ENCODE measurements at places on chromosomes 2 and 18.

- no peak for DNase-seq
Measured at GRCh38 chr2:178829299-178829960, 22.2 kb upstream of the TTN start.

GRCh38 chr2:179129574-179130238 lies 79.8 kb upstream of the CCDC141 start:
- DNase-seq, result peak; percentile 11

DNA sequence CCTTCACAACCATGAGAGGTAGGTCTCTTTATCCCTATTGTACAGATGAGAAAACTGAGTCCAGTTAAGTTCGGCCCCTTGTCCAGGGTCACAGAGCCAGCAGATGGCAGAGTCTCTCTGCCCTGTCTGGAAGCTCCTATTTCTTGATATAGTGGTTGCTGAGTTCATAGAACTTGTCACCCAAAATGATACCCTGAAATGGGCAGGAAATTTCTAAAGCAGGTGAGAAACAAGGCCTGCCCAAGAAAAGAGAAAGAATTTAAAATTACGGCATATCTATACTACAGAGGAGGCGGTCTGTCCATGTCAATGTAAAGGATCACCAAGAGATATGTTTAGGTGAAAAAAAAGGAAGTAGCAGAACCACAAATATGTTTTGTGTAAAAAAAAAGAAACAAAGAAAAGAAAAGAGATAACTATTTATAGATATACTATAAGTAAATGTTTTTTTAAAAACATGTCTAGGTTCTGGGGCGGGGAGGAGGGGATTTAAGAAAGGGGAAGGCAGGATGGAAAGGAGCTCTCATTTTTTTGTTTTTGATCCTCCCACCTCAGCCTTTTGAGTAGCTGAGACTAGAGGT lies 39.8 kb downstream of the MYO7B start:
- no peak for DNase-seq

- DNase-seq, result no peak
Measured at GRCh38 chr18:77079954-77080682, 52.5 kb downstream of the MBP start.

DNA sequence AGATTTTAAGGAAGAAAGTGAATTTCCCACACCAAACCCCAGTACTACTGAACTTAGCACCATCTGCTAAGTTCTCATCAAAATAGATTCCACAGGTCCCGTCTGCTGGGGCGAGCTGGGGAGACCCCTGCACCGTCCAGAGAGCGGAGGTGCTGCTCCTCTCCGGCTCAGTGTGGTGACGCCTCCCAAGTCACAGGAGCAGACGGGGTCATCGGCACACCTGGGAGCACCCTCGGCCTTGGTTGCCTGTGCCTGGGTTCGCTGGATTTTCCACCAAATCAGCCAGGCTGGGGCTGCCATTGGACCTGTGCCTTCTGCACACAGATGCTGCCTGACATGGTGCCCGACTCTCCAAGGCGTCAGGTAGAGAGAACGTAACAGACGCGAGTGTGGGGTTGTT lies 141.3 kb downstream of the PXDN start:
- no peak for DNase-seq

GRCh38 chr2:63876311-63876710 lies 34.6 kb downstream of the UGP2 start:
- no peak for DNase-seq

GRCh38 chr2:224433442-224433841 lies 31.5 kb upstream of the FAM124B start:
- DNase-seq, result no peak

- no peak for DNase-seq
Measured at GRCh38 chr18:32469691-32470459, 807 bp downstream of the GAREM1 start.

GRCh38 chr2:134189009-134189720 lies 64.7 kb upstream of the MGAT5 start:
- DNase-seq, result no peak

GRCh38 chr2:120642646-120643045 lies 93.0 kb upstream of the GLI2 start:
- DNase-seq, result no peak

GRCh38 chr18:42178376-42179080 lies 223.5 kb downstream of the PIK3C3 start:
- no peak for DNase-seq

- no peak for DNase-seq
Measured at GRCh38 chr2:235769046-235769445, 275.2 kb downstream of the AGAP1 start.

- no peak for DNase-seq
Measured at GRCh38 chr2:31372097-31372496, 42.4 kb downstream of the XDH start.

DNA sequence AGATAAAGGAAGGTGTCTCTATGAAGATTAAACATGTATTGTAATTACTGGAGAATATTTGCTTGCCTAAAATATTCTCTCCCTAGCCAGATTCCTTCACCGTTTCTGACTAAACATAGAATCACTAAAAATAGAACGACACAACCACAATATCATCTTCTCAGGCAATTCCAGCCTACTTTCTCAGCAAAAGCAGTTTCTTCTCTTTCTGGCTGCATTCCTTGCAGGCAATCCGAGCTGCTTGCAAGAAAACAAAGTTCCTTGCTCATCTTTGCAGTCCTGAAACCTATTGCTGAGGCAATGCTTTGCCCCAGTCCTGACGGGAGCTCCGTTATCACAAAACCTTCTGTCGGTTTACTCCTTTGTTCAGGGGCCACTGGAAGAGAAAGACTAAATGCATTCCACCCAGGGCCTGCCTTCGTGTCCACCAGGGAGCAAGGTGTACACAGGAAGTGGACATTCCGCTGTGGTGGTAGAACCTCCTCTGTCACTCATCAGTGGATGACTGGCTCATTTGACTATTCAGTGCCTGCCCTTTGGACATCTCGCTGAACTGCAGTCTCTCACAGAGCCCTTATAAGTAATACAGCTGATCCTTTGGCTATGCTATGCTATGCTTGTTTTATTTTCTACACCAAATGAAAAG lies 239.2 kb upstream of the DOK6 start:
- DNase-seq, result no peak

DNA sequence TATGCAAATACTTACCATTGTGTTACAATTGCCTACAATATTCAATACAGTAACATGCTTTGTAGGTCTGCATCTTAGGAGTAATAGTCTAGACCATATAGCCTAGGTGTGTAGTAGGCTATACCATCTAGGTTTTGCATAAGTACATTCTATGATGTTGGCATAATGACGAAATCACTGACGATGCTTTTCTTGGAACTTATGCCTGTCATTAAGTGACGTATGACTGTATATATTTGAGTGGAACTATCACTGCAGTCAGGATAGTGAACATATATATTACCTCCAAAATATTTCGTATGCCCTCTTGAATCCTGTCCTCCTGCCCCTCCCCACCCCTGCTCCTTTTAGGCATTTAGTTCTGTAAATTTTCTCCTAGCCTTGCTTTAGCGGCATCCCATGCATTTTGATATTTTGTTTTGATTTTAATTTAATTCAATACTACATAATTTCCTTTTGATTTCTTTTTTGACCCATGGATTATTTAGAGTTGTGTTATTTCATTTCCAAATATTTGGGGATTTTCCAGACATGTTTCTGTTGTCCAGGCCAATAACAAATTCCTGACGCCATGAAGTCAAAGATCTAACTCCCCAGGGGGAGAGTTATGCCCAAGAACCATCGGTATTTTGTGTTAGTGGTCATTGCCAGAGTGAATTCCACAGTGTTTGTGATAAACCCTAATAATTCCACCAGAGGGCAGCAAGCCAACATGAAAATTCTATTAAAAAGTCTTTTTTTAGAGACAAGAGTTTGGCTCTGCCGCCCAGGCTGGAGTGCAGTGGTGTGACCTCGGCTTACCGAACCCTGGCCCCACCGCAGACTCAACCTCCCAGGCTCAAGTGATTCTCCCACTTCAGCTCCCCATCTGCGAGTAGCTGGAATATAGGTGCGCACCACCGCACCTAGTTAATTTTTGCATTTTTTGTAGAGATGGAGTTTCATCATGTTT lies 24.2 kb upstream of the CASP8 start:
- DNase-seq, result peak; percentile 72

DNA sequence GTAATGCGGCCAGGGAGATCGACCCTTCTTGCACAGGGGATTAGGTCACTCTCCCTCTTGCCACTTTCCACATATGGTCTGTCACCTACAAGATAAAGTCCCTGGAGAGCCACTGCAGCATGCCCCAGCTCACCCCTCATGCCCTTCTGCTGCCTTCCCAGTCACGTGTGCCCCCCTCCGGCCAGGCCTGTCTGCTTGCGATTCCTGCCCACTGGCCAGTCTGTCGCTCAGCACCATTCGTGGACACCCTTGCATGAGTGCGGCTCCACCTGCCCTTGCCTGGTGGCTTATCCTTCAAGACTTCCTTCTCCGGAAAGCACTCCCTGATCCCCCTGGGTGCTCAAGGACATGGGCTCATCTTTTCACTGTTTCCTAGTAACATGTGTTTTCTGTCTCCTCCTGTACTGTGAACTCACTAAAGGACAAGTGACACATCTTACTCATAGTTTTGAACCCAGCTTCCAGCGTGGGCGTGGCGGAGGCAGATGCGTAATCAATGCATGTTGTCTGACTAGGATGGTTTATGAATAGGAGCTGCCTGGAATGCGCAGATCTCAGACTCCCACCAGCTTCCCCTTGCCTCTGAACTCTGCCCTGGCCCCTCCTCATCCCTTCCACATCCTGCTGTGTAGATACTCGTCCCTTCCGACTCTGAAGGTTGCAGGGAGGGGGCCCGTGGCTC lies 7.8 kb upstream of the NT5DC4 start:
- no peak for DNase-seq

- DNase-seq, result no peak
Measured at GRCh38 chr2:170121689-170122088, 56.3 kb upstream of the MYO3B start.

DNA sequence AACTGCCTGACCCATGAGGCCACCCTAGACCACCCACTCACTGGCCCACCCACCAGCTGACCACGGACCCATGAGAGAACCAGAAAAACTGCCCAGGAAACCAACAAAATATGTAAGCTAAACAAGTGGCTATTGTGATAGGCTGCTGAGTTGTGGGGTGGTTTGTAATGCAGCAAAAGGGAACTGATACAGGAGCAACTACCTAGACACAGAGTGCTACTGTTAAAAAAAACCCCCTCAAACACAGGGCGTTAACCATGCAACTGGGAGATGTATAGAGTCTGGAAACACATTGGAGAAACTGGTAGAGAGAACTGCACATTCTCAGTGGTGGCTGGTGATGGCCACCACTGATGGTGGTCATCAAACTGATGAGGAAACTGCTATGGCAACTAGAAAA lies 206.3 kb upstream of the GYPC start:
- no peak for DNase-seq

- DNase-seq, result no peak
Measured at GRCh38 chr18:32351032-32351431, 119.7 kb downstream of the GAREM1 start.

DNA sequence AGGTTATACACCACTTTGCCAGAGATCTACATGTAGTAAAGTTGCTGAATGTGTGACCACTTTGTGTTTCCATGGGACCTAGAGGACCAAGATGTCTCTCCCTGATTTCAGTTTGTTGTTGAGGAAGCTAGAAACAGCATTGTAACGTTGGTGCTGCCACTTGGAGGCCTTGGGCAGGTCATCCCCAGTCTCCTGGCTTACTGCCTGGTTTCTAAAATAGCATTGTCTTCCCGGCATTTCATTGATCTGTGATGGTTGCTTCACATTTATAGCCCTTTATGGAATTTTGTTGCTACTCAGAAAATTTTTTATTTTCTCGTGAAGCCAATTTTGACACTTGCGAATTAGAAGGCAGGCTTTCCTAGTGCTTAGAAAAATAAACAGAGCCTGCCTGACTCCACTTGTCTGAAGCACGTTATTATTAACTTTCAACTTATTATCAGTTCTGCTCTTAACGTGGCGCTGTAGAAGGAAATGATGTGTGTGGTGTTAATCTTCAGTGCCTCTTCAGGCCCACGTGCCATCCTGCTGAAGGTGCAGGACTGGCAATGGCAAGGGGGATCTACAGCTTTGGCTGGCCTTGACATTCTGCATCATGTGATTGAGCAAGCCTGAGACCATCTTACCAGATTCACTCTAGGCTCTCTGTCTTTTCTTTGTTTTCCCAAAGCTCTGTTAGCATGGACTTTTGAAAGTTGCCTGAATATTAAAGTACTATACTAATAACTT lies 59.9 kb downstream of the INPP4A start:
- DNase-seq, result no peak

GRCh38 chr2:116859708-116860107 lies 954.8 kb upstream of the DDX18 start:
- DNase-seq, result no peak

DNA sequence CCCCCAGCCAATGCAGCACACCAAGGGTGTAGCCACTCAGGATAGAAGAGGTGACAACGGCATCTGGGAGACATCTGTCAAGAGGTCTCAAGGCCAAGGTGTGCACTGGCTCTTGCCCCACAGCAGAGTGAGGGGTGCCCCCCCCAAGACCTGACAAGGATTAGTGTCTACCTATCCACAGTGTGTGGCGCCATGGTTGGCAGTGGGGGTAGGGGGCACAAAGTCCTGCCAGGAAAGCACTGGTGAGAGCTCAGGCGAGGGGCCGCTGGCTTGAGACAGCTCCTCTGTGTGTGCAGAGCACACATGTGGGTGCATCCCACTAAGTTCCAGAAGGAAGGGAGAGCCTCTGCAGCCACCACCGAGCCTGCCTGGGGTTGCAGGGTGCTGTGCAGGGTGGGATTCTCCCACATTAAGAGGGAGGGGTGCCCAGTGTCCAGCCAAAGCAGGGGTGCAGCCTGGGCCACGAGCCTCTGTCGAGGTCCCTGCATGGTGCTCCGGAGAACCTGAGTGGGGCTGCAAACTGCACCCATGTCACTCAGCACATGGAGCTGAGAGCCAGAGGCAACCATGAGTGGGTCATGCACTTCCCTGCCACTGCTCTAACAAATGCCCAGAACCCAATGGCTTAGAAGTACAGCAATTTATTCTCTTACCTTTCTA lies 311.2 kb upstream of the HDAC4 start:
- DNase-seq, result no peak

DNA sequence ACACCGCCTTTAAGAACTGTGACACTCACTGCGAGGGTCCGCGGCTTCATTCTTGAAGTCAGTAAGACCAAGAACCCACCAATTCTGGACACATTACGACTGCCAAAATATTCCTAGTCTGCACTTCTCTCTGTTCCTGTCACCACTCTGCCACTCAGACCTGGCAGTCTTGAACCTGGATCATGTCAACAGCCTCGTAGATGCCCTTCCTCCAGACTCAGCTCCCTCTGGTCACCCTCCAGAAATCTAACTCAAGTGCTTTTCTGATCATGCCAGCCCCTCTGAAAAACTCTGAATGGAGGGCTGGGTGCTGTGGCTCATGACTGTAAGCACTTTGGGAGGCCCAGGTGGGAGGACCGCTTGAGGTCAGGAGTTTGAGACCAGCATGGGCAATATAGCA lies 20.3 kb downstream of the AAK1 start:
- DNase-seq, result no peak

Measured in activated CD4-positive, alpha-beta T cell treated with anti-CD3 and anti-CD28 coated beads, Interleukin-2, Interleukin-4, amounts not matched to agents 100 ng/mL and 50 ng/mL, durations not matched to agents 16 hours and 8 hours (primary cell).